Activated CD8-positive, alpha-beta T cell treated with anti-CD3 and anti-CD28 coated beads, Interleukin-2, amount 10 ng/mL, durations not matched to agents 7 days and 5 days (primary cell): ENCODE measurements at places on chromosomes 2 and 18. TPM values are rescaled to one million over a fixed set of nuclear protein-coding genes. Genes with fewer than 3 reads are reported as not detected.

DNA sequence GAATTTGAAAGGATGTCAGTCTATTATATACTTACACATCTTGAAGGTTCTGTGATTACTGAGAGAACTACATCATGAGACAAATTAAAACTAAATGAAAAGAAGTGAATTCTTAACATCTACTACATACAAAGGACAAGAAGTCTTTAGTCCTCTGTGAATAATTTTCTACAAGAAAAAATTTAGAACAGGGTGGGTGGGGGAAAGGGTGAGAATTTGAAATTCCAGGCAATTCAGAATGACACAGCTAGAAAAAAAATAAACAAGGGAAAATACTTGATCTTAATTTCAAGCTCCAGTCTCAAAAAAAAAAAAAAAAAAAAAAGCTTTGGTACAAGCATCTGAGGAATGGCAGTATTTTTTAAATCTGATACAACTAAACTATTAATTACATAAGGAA, 15.5 kb downstream of the CUL3 start:
- peaks cover 29% of the 10 kb centered on the region for H3K4me1 ChIP-seq
- no peak for DNase-seq
- no peaks in the 10 kb centered on the region for H3K27me3 ChIP-seq

CPLX4 gene
- not detected for total RNA-seq

DNA sequence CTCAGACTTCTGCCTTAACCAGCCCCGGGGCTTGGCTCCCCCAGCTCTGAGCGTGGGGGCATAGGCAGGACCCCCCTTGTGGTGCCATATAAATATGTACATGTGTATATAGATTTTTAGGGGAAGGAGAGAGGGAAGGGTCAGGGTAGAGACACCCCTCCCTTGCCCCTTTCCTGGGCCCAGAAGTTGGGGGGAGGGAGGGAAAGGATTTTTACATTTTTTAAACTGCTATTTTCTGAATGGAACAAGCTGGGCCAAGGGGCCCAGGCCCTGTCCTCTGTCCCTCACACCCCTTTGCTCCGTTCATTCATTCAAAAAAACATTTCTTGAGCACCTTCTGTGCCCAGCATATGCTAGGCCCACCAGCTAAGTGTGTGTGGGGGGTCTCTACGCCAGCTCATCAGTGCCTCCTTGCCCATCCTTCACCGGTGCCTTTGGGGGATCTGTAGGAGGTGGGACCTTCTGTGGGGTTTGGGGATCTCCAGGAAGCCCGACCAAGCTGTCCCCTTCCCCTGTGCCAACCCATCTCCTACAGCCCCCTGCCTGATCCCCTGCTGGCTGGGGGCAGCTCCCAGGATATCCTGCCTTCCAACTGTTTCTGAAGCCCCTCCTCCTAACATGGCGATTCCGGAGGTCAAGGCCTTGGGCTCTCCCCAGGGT, 5.5 kb downstream of the CTDSP1 start:
- H3K27ac ChIP-seq = peak overlapping the region; percentile 88
- H3K36me3 ChIP-seq = peaks cover 40% of the 10 kb centered on the region
- no peaks in the 10 kb centered on the region for H3K27me3 ChIP-seq
- peak overlapping the region; percentile 65 for H3K4me3 ChIP-seq
- DNase-seq = no peak

DNA sequence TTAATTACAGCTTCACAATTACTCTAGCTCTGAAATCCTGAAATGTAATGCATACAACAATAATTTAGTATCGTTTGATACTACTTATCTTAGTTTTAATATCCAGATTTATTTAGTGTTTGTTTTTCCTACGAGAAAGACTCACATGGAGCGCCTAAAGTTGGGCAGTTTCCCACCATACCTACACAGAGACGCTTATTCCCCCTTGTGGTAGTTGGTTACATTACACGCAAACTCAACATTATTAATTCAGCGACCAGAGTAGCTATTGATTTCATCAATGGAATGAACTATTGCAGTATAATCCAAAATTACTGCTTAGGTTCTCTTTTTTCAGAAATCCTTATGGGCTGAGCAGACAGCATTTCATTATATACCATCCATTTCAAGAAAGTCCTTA, 164.0 kb upstream of the REG3G start:
- no peaks in the 10 kb centered on the region for H3K27me3 ChIP-seq
- H3K36me3 ChIP-seq = no peaks in the 10 kb centered on the region
- no peak overlapping the region for H3K4me3 ChIP-seq
- H3K4me1 ChIP-seq = no peaks in the 10 kb centered on the region
- no peak overlapping the region for H3K27ac ChIP-seq
- DNase-seq = no peak

GRCh38 chr2:133496501-133497269, 71.6 kb downstream of the NCKAP5 start:
- no peak for DNase-seq
- no peak overlapping the region for H3K4me3 ChIP-seq
- no peaks in the 10 kb centered on the region for H3K27me3 ChIP-seq
- no peaks in the 10 kb centered on the region for H3K4me1 ChIP-seq

GRCh38 chr18:28510210-28510609, 333.3 kb upstream of the CDH2 start:
- no peaks in the 10 kb centered on the region for H3K27me3 ChIP-seq
- H3K4me3 ChIP-seq = no peak overlapping the region
- H3K36me3 ChIP-seq = no peaks in the 10 kb centered on the region
- no peaks in the 10 kb centered on the region for H3K4me1 ChIP-seq
- no peak for DNase-seq

- H3K27me3 ChIP-seq = no peaks in the 10 kb centered on the region
- H3K36me3 ChIP-seq = peaks cover 34% of the 10 kb centered on the region
- no peaks in the 10 kb centered on the region for H3K4me1 ChIP-seq
- DNase-seq = no peak
- H3K4me3 ChIP-seq = no peak overlapping the region
- H3K27ac ChIP-seq = no peak overlapping the region
These were observed 354.7 kb downstream of the NBAS start for GRCh38 chr2:15206419-15206818.

GRCh38 chr2:4110273-4110672, 406.9 kb downstream of the DCDC2C start:
- DNase-seq = no peak
- H3K27ac ChIP-seq = no peak overlapping the region
- H3K4me1 ChIP-seq = no peaks in the 10 kb centered on the region
- no peaks in the 10 kb centered on the region for H3K27me3 ChIP-seq

LNPK gene
- total RNA-seq = 50.2 TPM

DNA sequence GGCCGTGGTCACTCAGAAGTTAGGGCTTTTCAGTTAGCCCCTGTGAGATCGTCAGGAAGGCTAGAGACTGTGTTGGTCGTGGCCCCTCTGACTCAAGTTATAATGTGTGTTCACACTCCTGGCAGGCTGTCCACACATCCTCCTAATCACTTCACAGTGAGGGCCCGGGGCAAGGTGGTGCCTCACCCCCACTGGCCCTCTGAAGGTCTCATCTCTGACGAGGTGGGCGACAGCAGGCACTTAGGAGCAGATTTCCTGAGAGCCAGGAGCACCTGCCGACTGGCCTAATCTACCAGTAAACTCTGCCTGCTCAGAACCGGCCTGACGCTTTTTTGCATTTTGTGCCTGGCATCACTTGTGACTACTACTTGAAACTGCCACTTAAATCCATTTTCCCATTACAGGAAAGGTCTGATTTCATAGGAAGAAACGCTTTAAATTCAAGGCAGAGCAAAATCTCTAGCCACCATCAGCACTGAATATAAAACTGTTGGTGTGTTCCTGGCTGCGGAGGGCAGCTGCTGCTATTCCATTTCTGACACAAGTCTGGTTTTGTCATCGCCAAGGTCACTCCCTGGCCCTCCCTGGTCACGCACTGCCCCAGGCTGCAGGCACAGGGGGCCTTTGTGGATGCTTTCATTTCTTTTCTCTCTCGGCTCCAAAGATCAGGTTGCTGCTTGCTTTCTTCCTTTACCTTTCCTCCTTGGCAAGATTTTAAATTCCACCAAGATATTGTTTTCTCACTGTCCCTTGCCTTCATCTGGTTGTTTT, 48.0 kb downstream of the RAB12 start:
- no peak for DNase-seq
- H3K4me3 ChIP-seq = no peak overlapping the region
- no peaks in the 10 kb centered on the region for H3K36me3 ChIP-seq
- no peak overlapping the region for H3K27ac ChIP-seq

- no peak for DNase-seq
- no peaks in the 10 kb centered on the region for H3K4me1 ChIP-seq
- no peaks in the 10 kb centered on the region for H3K27me3 ChIP-seq
- H3K36me3 ChIP-seq = peaks cover 7% of the 10 kb centered on the region
These were observed 54.7 kb downstream of the DTNB start for GRCh38 chr2:25618676-25619075.

GRCh38 chr2:196376984-196377877, 205.9 kb upstream of the STK17B start:
- no peaks in the 10 kb centered on the region for H3K36me3 ChIP-seq
- H3K27me3 ChIP-seq = no peaks in the 10 kb centered on the region
- H3K4me3 ChIP-seq = no peak overlapping the region
- DNase-seq = no peak
- no peak overlapping the region for H3K27ac ChIP-seq

OXER1 gene
- total RNA-seq = not detected

DNA sequence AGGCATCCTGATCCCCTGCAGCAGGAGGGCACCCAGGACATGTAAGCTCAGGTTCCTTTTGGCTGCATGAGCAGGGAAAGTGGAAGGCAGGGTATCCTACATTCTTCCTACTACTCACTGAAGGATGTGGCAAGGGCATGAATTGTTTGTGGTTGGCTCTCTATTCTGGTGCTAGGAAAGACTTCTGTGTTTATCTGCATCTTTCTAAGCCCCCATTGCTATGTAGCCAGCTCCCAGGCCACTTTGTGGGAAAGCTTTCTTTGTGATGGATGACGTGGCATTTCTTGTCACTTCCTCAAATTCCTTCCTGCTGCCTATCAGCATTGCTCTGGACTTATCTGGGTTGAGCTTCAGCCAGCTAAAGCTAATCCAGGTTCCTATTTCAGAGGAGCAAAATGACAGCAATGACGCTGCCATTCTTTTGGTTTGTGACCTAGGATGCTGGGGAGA, 46.2 kb downstream of the MEIS1 start:
- DNase-seq = no peak
- no peak overlapping the region for H3K4me3 ChIP-seq
- H3K27ac ChIP-seq = no peak overlapping the region
- no peaks in the 10 kb centered on the region for H3K36me3 ChIP-seq
- no peaks in the 10 kb centered on the region for H3K4me1 ChIP-seq

GRCh38 chr2:139813340-139813739, 1033.2 kb upstream of the NXPH2 start:
- DNase-seq = no peak
- no peaks in the 10 kb centered on the region for H3K36me3 ChIP-seq
- H3K27me3 ChIP-seq = no peaks in the 10 kb centered on the region
- no peaks in the 10 kb centered on the region for H3K4me1 ChIP-seq
- no peak overlapping the region for H3K27ac ChIP-seq

DNA sequence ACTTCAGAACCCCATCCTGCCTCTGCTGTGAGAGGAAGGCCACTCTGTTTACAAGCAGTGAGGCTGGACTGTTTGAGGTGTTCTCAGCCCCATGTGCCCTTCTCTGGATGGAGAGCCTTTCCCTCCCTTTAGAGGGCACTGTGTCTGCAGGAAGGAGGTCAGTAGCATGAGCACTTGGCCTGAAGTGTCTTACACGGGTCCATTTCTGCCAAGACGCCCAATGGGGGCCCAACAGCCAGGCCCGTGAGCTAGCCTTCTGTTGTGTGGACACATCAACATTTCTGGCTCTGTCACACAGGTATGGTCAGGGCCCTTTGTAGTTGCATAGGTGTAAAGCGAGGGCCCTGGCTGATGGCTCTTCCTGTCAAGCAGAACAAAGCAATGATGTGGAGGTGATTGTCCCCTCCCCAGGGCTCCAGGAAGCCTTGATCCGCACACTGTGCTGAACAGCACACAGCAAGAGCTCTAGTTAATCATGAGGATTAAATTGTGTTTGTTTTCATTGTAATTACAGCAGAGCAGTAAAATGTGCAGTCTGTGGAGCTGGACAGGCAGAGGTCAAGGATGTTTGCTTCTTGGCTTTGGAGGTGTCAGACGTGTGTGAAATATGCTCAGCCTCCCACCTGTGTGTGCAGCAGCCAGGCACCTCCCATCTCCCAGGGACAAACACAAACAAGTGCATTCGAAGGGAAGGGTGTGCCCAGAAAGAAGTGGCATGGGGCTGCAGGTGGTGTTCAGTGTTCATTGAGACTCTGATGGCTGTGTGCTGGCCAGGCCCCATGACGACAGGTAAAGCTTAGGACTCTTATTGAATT, 132.1 kb downstream of the SH3RF3 start:
- no peaks in the 10 kb centered on the region for H3K36me3 ChIP-seq
- no peaks in the 10 kb centered on the region for H3K4me1 ChIP-seq
- H3K4me3 ChIP-seq = no peak overlapping the region
- H3K27me3 ChIP-seq = no peaks in the 10 kb centered on the region

SOWAHC gene
- total RNA-seq = not detected

GRCh38 chr2:215917953-215918620, 95.3 kb downstream of the MREG start:
- no peak for DNase-seq
- no peak overlapping the region for H3K27ac ChIP-seq
- H3K4me3 ChIP-seq = no peak overlapping the region
- peaks cover 5% of the 10 kb centered on the region for H3K4me1 ChIP-seq
- H3K27me3 ChIP-seq = peaks cover 15% of the 10 kb centered on the region

DNA sequence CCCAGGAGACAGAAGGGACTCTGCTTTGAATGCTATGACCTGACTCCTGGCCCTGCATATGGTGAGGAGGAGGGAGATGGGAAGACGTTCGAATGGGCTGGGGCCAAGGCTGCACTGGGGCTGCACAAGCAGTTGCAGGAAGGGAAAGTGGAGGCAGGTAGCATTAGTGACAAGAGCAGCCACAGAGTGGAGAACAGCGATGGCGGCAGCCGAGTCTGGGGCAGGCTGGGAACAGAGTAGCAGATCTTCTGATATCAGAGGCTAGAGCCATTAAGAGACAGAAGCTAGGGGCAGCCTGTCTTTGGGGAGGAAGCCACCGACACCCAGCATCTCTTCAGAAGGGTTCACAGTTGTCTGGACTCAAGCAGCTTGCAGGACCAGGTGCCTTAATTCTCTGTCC, 50.1 kb downstream of the ST3GAL5 start:
- no peak overlapping the region for H3K4me3 ChIP-seq
- DNase-seq = peak; percentile 19
- H3K4me1 ChIP-seq = peaks cover 21% of the 10 kb centered on the region
- H3K27ac ChIP-seq = peak overlapping the region; percentile 56
- peaks cover 52% of the 10 kb centered on the region for H3K36me3 ChIP-seq

PLEKHH2 gene
- total RNA-seq = 0.57 TPM

- no peak for DNase-seq
- peaks cover 7% of the 10 kb centered on the region for H3K36me3 ChIP-seq
- no peak overlapping the region for H3K4me3 ChIP-seq
- H3K27ac ChIP-seq = no peak overlapping the region
These were observed 82.6 kb downstream of the PKP4 start for GRCh38 chr2:158539176-158540005.

DNA sequence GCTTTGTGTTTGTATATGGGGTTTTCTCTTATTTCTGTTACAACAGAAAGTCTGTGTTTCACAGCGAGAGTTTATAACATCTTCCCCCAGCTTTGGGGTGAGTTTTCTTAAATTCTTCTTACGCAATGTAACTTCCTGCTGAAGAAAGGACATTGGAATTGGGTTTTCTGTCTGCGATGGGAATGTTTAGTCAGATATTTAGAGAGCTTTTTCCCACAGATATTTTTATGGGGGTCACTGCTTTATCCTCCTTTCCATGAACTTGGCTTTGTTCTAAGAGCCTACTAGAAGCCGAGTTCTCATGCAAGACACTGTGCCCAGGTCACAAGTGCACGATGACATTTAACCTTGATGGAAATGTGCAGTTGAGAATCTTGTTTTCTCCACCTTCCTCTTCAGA, 22.1 kb downstream of the B3GNT2 start:
- peaks cover 95% of the 10 kb centered on the region for H3K4me1 ChIP-seq
- peaks cover 73% of the 10 kb centered on the region for H3K36me3 ChIP-seq
- H3K4me3 ChIP-seq = no peak overlapping the region
- DNase-seq = no peak
- no peaks in the 10 kb centered on the region for H3K27me3 ChIP-seq
- H3K27ac ChIP-seq = peak overlapping the region; percentile 13
